ENCODE measurements at places on chromosomes 3 and 15. TPM values are rescaled to one million over a fixed set of nuclear protein-coding genes. Genes with fewer than 3 reads are reported as not detected.

DNA sequence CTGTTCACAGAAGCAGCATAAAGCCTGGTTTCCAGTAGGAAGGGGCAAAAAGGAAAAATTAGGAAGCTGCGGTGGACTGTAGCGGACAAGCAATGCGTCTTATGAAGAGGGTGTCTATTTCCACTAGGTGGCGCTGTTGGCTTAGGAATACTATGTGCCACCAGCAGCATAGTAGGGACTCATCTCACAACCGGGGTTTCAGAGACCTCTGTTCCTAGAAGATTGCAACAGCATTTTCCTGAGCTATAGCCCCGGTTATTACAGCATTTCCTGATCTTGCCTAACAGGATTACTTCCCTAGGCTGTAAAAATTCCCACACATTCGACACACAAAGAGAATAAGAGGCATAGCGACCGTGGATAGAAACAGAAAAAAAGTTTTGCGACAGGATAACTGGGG is 683.0 kb downstream of the TBL1XR1 start:
- DNase-seq = peak; percentile 1

GRCh38 chr3:133954717-133955360 is 59.2 kb upstream of the RAB6B start:
- DNase-seq = no peak

DNA sequence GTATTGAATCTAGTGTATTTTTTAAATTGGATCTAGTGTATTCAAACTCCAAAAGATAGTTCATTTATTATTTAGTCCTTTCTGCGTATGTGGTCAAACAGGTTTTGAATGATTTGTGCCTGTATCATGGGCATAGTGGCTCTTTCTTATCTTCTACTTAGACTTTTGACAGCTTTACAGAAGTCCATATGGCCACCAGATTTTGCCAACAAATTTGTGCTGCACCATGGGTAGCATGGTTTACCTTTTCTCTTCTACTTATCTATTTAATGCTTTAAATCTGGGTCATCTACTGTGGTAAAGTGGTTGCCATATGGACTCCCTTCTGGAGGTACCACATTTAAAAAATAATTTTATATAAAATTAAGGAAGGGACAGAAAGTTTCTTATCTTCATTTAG is 66.9 kb upstream of the CADM2 start:
- no peak for DNase-seq

DNA sequence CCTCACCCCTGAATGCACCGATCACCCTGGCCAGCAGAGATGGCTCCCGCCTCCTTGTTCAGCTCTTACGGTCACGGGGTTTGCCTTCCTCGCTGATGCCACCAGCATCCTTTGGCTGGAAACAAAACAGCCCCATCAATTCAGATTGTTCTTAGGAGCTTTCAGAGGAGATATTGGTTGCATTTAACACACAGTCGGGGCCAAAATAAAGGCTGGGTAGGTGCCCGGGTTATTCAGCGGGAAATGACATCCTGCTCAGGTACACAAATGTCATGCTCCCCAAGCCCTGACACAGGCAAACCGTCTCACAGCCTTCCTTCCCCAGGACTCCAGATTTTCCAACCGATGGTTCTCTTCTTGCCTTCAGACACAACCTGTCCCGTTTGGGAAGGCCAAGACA is 62.4 kb upstream of the MEF2A start:
- DNase-seq = no peak

Gene GOLGA8N
- total RNA-seq = 47.5 TPM

DNA sequence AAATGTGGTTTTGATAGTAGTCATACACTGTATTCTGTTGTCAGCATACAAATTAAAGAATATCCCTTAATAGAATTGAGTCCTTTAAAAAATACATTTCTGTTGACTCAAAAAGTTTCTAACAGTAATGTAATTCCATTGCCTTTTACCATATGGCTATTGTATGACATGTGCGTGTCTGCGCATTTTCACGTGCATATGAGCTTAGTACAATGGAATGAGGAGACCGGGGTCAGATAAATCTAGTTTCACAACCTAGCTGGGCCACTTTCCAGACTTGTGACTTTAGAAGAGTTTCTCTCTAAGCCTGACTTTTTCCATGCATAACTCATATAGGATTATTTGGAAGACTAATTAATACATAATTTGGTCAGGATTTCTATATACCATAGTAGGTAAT is 38.7 kb downstream of the ZBTB38 start:
- peak; percentile 72 for DNase-seq

GRCh38 chr15:74157868-74158827 is 15.4 kb upstream of the ISLR start:
- DNase-seq = no peak
